ENCODE measurements at places on chromosomes 6 and 20. TPM values are rescaled to one million over a fixed set of nuclear protein-coding genes. Genes with fewer than 3 reads are reported as not detected.

Gene RHAG
- not detected for total RNA-seq

Gene KDM1B
- total RNA-seq, result 14.2 TPM

Gene CST7
- total RNA-seq, result not detected

Gene CD40
- 0.97 TPM for total RNA-seq

Gene DEFB110
- total RNA-seq, result not detected

Gene ZNF391
- 0.32 TPM for total RNA-seq

Gene C6orf118
- total RNA-seq, result not detected

Gene ADGB
- total RNA-seq, result not detected

Gene PRPH2
- total RNA-seq, result 2.6 TPM

Gene TRIM40
- total RNA-seq, result not detected

Gene KHDC1L
- total RNA-seq, result 0.43 TPM

Gene BEND3
- 3.5 TPM for total RNA-seq

Gene CST2
- total RNA-seq, result not detected

Gene POPDC3
- 19.4 TPM for total RNA-seq
